ENCODE measurements at places on chromosomes 5 and 9. TPM values are rescaled to one million over a fixed set of nuclear protein-coding genes. Genes with fewer than 3 reads are reported as not detected.

DNA sequence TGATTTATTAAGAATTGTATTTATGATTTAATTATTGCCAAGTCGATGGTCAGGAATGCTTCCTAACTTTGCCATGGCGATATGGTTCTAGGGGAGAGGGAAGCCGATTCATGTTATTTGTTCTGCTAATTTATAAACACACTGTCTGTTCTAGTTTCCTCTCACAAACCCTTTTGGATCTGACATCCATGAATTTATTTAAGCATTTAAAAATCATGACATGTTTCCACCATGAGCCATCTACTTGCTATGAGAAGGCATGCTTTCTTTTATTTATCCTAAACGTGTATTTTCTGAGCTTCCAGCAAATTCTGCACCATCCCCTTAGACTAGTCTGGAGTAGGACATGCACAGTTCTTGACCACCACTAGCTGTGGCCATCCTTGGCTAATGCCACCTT lies 136.6 kb upstream of the STC2 start:
- H3K36me3 ChIP-seq, result no peaks in the 10 kb centered on the region
- H3K27ac ChIP-seq, result no peak overlapping the region
- no peak overlapping the region for H3K4me3 ChIP-seq
- no peak for DNase-seq
- no peaks in the 10 kb centered on the region for H3K27me3 ChIP-seq

- no peak for DNase-seq
- no peaks in the 10 kb centered on the region for H3K4me1 ChIP-seq
These were observed 18.1 kb upstream of the ZFR start for GRCh38 chr5:32462618-32463017.

- no peaks in the 10 kb centered on the region for H3K27me3 ChIP-seq
- DNase-seq, result no peak
- H3K36me3 ChIP-seq, result no peaks in the 10 kb centered on the region
- H3K4me3 ChIP-seq, result no peak overlapping the region
- H3K4me1 ChIP-seq, result peaks cover 16% of the 10 kb centered on the region
These were observed 4.2 kb downstream of the SERINC5 start for GRCh38 chr5:80251636-80252035.

DNA sequence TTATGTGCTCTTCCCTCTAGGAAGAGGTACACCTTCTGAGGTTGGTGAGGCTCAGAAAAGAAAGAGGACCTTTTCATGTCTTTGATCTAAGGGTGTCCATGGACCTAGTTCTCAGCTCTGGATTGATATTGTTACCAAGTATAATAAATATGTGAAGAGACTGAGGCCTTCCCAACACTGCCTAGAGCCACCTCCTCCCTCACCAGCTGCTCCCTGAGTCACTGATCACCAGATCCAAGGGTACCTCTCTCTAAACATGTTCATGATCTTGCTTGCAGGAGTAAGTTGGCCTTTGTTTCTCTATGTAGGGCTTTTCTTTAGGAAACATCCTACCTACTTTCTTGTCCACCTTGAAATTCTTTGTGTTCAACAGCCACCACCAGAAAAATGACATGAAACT lies 218.8 kb upstream of the ADRA1B start:
- no peak overlapping the region for H3K27ac ChIP-seq
- no peaks in the 10 kb centered on the region for H3K4me1 ChIP-seq
- no peak for DNase-seq
- H3K36me3 ChIP-seq, result no peaks in the 10 kb centered on the region
- no peak overlapping the region for H3K4me3 ChIP-seq

GRCh38 chr9:121956808-121957207 lies 136.3 kb downstream of the TTLL11 start:
- H3K4me3 ChIP-seq, result no peak overlapping the region
- no peak for DNase-seq
- no peak overlapping the region for H3K27ac ChIP-seq
- no peaks in the 10 kb centered on the region for H3K4me1 ChIP-seq

GRCh38 chr9:87798261-87798833 lies 72.4 kb downstream of the CTSL start:
- no peak for DNase-seq
- no peaks in the 10 kb centered on the region for H3K36me3 ChIP-seq
- no peaks in the 10 kb centered on the region for H3K4me1 ChIP-seq
- H3K27ac ChIP-seq, result no peak overlapping the region
- H3K4me3 ChIP-seq, result no peak overlapping the region

GRCh38 chr5:14848385-14848784 lies 23.2 kb downstream of the ANKH start:
- no peak for DNase-seq
- no peaks in the 10 kb centered on the region for H3K27me3 ChIP-seq
- H3K36me3 ChIP-seq, result no peaks in the 10 kb centered on the region
- H3K4me1 ChIP-seq, result peaks cover 6% of the 10 kb centered on the region
- H3K4me3 ChIP-seq, result no peak overlapping the region

- no peaks in the 10 kb centered on the region for H3K36me3 ChIP-seq
- H3K27me3 ChIP-seq, result peaks cover 19% of the 10 kb centered on the region
- DNase-seq, result no peak
- peaks cover 5% of the 10 kb centered on the region for H3K4me1 ChIP-seq
- H3K27ac ChIP-seq, result peak overlapping the region; percentile 99
- peak overlapping the region; percentile 87 for H3K4me3 ChIP-seq
These were observed 1.3 kb downstream of the NR4A3 start for GRCh38 chr9:99822806-99823591.

The SHISAL2B gene
- total RNA-seq, result not detected

The PCDHB6 gene
- 2.2 TPM for total RNA-seq

The TLN1 gene
- 163 TPM for total RNA-seq

The TAS2R1 gene
- not detected for total RNA-seq

The REEP2 gene
- 2.7 TPM for total RNA-seq

The LMNB1 gene
- total RNA-seq, result 5.2 TPM

The CCDC171 gene
- total RNA-seq, result 8.8 TPM

The ADCY2 gene
- 3.8 TPM for total RNA-seq

The ABL1 gene
- total RNA-seq, result 67.4 TPM

The GCNT4 gene
- total RNA-seq, result 2.3 TPM
